ENCODE measurements at places on chromosomes 3 and 15.

DNA sequence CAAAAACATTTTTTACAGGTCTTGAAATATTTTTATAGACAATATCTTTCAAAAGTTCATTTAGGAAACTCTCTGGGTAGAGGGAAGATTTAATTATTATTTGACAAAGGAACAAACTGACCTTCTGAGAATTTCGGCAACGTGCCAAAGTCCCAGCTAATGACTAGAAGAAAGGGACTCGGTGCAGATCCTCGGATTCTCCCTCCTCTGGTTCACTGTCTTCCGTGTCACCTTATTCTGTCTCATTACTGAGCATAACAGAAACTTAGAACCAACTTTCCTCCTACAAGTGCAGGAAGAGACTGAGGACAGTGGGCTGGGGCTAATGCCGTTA is 339.1 kb downstream of the MECOM start:
- no peak for DNase-seq

DNA sequence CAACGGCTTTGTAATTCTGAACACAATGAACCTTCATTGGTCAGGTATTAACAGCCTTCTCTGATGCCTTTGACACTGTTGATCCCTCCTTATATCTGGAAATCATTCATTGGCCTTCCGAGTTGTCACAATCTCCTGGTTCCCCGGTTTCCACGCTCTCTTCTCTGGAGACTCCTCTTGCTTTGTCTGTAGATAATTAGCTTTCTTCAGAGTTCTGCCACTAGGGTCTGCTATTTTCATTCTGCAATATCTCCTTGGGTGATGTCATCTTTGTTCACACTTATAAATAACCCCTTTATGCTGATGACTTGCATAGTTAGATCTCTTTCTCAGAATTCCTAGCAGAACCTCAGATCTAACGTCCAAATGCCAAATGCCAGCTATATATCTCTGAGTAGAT is 583.8 kb upstream of the ZNF717 start:
- DNase-seq: no peak

DNA sequence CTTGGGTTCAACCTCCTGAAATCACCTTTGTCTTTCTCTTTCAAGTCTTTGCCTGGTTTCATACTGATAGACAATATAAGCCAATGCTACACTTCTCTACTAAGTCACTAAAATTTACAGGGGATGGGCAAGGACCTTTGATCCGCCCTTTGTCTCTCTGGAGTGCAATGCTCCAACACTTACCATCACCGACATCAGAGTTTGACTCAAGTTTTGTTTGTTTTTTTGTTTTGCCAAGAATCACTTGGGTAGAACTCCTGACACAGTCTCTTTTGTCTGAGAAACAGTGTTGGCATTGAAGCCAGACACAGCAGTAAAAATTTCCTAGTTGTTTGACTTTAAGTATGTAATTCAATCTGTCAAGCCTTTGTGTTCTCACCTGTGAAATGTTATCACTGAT is 29.3 kb downstream of the NFKBIZ start:
- DNase-seq: no peak

- no peak for DNase-seq
Observed at GRCh38 chr3:185813691-185814215, 11.1 kb downstream of the IGF2BP2 start.

- DNase-seq: no peak
Observed at GRCh38 chr15:68241088-68241935, 11.8 kb upstream of the CLN6 start.

DNA sequence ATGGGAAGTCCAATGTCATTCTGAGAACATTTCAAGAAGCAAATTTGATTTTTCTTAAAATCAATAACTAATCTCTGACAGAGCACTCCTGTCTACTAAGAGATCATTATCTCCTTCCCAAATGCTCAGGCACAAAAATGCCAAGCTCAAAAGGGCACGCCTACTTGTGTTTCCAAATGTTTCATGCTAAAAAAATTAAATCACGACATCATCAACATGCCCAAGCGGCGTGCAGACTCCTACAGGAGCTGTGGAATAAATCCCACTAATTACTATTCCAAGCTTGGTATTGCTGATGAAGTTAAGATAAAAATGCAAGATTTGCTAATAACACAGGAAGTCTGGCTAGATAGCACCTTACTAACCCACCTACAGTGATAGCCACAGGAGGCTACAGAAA is 140.8 kb downstream of the OSBPL10 start:
- no peak for DNase-seq

DNA sequence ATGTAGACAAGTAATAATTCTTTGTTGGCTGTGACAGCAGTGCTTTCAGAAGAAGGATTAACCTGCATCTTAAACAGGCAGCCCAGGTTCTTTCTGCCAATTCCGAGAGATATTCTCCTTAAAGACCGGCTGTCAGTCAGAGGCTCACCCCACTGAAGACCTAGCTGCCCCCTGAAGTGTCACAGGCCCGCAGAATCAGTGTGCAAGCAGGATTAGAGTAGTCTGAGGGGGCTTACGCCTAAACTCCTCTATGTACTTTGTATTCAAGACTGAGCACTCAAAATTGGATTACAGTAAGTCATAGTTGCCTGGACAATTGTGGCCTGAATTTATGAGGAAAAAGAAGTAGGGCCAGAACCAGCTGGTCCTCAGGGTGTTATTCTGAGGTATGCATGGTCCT is 342.9 kb downstream of the CLSTN2 start:
- DNase-seq: no peak

- no peak for DNase-seq
Observed at GRCh38 chr3:55309336-55309735, 177.8 kb downstream of the WNT5A start.

GRCh38 chr3:143605233-143605950 is 242.9 kb downstream of the SLC9A9 start:
- no peak for DNase-seq

DNA sequence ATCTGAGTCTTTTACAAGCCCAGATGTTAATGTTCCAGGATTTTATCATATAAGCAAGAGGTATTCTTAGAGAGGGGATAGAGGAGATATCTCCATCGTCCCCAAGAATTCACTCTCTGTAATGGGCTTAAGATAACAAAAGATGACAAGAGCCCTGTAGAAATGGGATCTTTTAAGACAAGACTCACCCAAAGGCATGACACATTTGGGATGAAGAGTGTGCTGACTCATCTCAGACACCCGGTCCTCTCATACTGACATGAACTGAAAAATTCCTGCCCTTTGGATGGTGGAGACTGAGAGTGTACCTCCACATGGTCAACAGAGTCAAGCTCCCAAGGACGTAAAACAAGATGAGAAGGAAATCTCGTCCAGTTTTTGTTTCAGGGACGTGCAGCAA is 11.0 kb downstream of the LEKR1 start:
- no peak for DNase-seq

- DNase-seq: no peak
Observed at GRCh38 chr15:78752492-78753358, 58.5 kb downstream of the ADAMTS7 start.

DNA sequence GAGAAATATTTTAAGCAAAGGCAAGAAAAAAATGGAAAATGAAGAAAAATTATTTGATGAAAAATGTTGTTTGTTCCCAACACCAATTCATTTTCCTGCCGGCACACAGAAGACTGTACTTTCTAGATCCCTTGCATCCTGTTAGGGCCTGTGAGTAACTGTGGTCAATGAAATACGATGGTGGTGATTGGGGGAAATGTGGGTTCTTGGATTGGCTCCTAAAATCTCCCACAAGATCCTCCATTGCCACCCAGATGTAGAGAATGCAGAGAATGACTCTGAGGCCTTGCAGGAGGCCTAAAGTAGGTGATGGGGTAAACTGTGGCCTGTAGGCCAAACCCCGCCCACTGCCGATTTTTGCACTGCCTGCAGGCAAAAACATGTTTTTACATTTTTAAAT is 46.3 kb upstream of the C3orf70 start:
- DNase-seq: no peak

DNA sequence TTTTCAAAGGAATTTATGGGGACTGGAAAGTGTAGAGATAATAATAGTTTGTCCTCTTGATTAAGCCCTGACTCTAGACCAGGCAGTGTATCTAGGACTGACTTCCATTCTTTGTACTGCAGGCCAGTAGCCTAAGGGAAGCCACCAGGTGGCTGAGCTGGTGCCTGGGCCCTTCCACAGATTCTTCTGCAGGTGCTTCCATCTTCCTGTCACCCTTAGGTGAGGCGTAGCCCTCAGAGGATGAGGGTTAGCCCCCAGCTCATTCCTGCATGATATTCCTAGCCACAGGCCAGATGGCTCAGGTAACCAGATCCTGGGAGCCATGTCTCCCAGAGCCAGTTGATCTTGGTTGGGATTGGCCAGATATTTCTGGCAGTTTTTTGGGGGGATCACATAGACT is 169.0 kb upstream of the IL12A start:
- no peak for DNase-seq

- no peak for DNase-seq
Observed at GRCh38 chr3:186955898-186956696, 25.8 kb downstream of the ST6GAL1 start.

GRCh38 chr15:63600616-63601025 is 3.4 kb downstream of the FBXL22 start:
- DNase-seq: peak; percentile 84

DNA sequence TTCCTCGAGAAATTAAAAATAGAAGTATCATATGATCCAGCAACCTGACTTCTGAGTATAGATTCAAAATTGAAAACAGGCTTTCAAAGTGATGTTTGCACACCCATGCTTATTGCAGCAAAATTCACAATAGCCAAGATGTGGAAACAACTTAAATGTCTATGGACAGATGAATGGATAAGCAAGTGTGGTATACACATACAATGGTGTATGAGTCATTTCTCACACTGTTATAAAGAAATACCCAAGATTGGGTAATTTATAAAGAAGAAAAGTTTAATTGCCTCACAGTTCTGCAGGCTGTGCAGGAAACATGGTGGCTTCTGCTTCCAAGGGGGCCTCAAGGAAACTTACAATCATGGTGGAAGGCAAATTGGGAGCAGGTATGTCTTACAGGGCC is 100.8 kb downstream of the KLF13 start:
- no peak for DNase-seq

Measured in activated CD8-positive, alpha-beta memory T cell treated with anti-CD3 and anti-CD28 coated beads for 4 hours (primary cell).